Right atrium auricular region (tissue), 2 donors: ENCODE measurements at places on chromosomes 7 and 10. TPM values are rescaled to one million over a fixed set of nuclear protein-coding genes. Genes with fewer than 3 reads are reported as not detected.

FASTK gene
- total RNA-seq = 85.9 TPM

CYP3A5 gene
- total RNA-seq = 0.59 TPM

LEP gene
- total RNA-seq = 2.2 TPM

MNX1 gene
- total RNA-seq = not detected

PRXL2A gene
- total RNA-seq = 81.2 TPM

SNX13 gene
- 46.9 TPM for total RNA-seq

HGF gene
- 2.1 TPM for total RNA-seq

TFPI2 gene
- 5.9 TPM for total RNA-seq

SKIDA1 gene
- 2.1 TPM for total RNA-seq

CPXM2 gene
- total RNA-seq = 8.5 TPM

SLC26A3 gene
- total RNA-seq = not detected

LCOR gene
- total RNA-seq = 12.2 TPM

ADCYAP1R1 gene
- 3.1 TPM for total RNA-seq

OR6B1 gene
- not detected for total RNA-seq

LBX1 gene
- not detected for total RNA-seq

C7orf57 gene
- total RNA-seq = not detected

ZNF485 gene
- total RNA-seq = 0.98 TPM

STEAP1B gene
- total RNA-seq = 0.39 TPM

TMEM248 gene
- total RNA-seq = 111 TPM

GSTO1 gene
- 257 TPM for total RNA-seq

CNNM1 gene
- total RNA-seq = 0.79 TPM

MYOZ1 gene
- total RNA-seq = 51.0 TPM

ZNF438 gene
- total RNA-seq = 14.5 TPM

GPR146 gene
- total RNA-seq = 13.4 TPM

CCDC3 gene
- total RNA-seq = 14.9 TPM
